ENCODE measurements at places on chromosomes 2 and 18.
A peak's percentile ranks its signal among the peaks of the same experiment; 100 is the strongest.

GRCh38 chr2:118151831-118152230, 63.6 kb downstream of the INSIG2 start:
- H3K4me1 ChIP-seq: peaks cover 9% of the 10 kb centered on the region
- no peak overlapping the region for H3K27ac ChIP-seq
- H3K36me3 ChIP-seq: no peaks in the 10 kb centered on the region
- peaks cover 16% of the 10 kb centered on the region for H3K27me3 ChIP-seq
- H3K4me3 ChIP-seq: no peak overlapping the region
- no peak for DNase-seq

- H3K4me1 ChIP-seq: peaks cover 30% of the 10 kb centered on the region
- H3K4me3 ChIP-seq: no peak overlapping the region
These were observed 68.8 kb upstream of the GLS start for GRCh38 chr2:190811811-190812210.

DNA sequence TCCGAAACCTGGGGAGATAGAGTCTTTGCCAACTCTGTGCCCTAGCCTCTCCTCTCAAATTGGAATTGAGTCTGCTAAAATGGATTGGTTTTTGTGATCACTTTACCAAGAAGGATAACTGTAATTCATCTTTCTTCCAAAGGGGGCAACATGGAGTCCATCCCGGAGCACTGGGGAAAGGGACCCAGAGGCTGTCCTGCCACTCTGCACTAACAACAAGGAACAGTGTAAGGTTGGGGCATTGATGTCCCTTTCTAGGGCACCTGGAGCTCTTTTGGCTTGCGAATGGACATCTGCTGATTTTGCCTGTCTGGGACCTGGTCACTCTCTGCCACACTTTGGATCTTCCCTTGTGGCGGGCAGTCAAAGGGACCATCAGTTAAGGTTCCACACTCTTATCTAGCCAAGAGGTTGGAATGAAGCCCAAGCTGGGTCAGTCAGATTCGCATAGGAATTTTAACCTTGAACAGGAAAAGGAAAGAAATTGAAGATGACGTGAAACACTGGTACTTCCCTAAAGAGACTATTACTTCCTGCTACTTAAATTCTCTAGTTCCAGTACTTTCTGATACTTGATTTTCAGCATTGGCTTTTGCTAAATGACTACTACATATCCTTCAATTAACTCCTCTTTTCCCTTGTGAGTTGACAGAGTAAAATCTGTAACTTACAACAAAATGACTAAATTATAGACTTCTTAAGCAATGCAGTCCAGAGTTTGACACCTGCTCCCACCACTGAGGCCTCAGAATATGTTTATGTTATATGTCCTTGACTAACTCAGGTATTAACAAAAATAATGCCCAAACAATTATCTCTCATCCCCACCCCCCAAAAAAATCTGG, 64.7 kb upstream of the KLF7 start:
- no peak overlapping the region for H3K4me3 ChIP-seq
- no peaks in the 10 kb centered on the region for H3K36me3 ChIP-seq
- no peaks in the 10 kb centered on the region for H3K27me3 ChIP-seq
- H3K4me1 ChIP-seq: peaks cover 53% of the 10 kb centered on the region
- H3K27ac ChIP-seq: peak overlapping the region; percentile 86

DNA sequence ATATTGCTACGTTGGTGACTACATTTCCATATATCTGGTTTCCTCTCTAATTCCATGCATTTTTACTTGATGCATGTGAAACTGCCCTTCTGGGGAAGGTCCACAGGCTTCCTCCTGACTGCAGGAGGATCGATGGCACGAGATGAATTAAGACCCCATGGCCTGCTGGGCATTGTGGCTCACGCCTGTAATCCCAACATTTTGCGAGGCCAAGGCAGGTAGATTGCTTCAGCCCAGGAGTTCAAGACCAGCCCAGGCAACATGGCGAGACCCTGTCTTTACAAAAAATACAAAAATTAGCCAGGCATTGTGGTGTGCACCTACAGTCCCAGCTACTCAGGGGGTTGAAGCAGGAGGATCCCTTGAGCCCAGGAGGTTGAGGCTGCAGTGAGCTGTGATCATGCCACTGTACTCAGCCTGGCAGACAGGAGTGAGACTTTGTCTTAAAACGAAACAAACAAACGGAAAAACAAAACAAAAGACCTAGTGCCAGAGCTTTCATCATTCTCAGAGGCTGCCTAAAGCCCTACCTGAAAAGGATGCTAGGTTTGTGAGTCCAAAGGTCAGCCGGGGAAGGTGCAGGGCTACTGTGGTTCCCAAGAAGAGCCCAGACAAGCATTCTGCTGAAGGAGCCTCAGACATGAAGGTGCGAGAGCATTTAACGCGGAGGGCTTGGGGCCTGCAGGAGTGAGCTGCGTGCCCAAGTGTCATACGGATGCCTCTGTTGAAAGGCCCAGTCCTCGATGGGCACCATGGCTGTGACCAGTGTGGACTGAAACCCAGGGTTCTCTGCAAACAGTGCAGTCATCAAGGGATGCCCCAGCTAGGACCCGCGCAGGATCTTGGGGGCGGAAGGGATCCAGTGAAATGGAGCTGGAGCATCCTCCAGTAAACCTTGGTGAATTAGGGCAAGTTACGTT, 21.6 kb downstream of the GPR55 start:
- no peaks in the 10 kb centered on the region for H3K36me3 ChIP-seq
- H3K4me1 ChIP-seq: peaks cover 38% of the 10 kb centered on the region
- H3K27me3 ChIP-seq: peaks cover 15% of the 10 kb centered on the region
